ENCODE measurements at places on chromosomes 2 and 18.

DNA sequence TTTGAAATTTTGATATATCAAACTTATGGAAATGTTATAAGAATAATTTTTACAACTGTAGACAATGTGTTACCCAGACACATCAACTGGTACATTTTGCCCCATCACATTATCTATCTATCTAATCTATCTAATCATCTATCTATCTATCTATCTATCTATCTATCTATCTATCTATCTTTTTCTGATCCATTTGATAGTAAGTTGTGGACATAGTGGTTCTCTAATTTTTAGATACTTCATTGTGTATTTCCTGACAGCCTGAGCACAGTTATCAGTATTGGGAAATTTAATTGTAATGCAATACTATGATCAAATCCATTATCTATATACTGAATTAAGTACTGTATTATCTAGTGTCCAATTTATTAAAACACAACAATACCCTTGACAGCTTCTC, 42.0 kb upstream of the TMEM18 start:
- DNase-seq: no peak

GRCh38 chr2:137865954-137866540, 98.2 kb upstream of the HNMT start:
- no peak for DNase-seq

DNA sequence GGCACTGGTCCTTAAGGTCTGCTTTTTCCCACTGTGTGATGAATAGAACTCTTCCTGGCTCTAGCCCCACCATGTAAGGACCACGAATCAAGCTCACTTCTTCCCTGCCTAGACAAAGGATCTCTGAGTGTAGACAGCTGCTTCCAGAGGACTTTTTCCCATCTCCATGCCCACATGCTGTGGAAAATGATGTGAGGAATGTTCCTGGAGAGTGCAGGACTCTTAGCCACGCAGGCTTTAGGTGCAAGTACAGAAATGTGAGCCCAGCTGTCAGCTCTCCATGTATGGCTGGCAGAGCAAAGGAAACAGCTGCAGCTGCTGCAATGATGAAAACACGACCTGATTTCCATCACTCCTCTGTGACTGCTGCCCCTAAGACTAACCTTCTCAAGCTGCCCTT, 35.5 kb downstream of the NXPH2 start:
- no peak for DNase-seq

DNA sequence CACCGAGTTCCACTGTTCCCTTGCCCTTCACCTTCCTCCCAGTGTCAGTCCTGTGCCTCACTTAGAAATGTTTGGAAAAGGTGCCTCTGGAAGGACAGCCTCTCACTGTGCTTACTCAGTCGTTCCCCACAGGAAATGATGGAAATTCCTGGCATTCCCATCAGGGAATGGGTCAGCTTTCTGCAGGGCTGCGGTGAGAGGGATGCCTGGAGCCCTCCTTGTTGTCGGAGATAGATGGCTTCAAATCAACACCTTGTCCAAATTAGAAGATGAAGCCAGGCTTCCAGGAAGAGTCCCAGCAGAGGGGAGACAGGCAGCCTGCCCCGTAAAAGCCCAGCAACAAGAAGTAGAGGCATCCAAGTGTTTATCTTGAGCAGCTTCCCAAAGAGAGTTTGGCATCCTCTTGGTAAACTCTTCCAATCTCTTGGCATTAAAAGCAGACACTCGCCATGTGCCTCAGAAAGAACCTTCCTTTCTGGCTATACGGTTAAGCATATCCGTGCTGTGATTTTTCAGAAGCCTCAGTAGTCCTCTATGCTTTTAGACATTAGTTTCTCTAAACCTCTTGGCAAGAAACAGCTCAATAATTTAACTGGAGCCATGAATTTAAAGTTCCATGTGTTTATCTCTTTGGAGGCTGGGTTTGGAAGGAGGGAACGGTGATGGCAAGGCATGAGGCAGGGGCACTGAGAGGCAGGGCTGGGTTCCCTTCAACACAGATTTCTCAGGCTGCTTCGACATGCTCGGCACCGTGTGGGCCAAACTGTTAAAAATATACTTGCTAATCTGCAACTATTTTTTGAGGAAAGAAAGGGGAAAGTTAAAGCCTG, 25.1 kb downstream of the COLEC12 start:
- DNase-seq: no peak
